Ovary (tissue), 10 donors: ENCODE measurements at places on chromosomes 6 and 20. TPM values are rescaled to one million over a fixed set of nuclear protein-coding genes. Genes with fewer than 3 reads are reported as not detected.

DNA sequence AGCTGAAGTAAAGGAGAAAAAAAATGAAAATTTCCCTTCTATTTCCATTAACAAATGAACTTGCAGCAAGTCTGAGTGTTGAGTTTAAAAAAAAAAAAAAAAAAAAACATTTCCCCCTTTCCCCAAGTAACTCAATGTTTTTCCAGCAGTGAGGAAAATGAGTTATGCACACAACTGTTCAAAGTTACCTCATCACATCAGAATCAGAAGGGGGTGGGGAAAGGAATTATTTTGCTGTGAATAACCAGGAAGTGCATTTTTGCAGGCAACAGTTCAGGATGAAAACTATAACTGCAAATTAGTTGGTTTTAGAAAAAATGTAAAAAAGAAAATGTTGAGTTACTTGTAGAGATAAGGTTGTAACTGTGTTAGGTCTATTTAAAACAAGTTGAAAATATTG, 568.9 kb upstream of the CITED2 start:
- no peak for DNase-seq

- DNase-seq: no peak
These were observed 19.0 kb upstream of the AFDN start for GRCh38 chr6:167807756-167808155.

- no peak for DNase-seq
These were observed 80.5 kb downstream of the ISM1 start for GRCh38 chr20:13301596-13301995.

GRCh38 chr6:29005183-29005885, at the start of gene ZNF311:
ZNF311 (minus strand) TSS chr6:29005315; CDS start chr6:29003954, 1,361 bp downstream.
- peak; percentile 49 for DNase-seq

- DNase-seq: no peak
These were observed 144.4 kb upstream of the PDE10A start for GRCh38 chr6:165807249-165807960.

- no peak for DNase-seq
These were observed 671.2 kb upstream of the PTCHD4 start for GRCh38 chr6:48782225-48782624.

DNA sequence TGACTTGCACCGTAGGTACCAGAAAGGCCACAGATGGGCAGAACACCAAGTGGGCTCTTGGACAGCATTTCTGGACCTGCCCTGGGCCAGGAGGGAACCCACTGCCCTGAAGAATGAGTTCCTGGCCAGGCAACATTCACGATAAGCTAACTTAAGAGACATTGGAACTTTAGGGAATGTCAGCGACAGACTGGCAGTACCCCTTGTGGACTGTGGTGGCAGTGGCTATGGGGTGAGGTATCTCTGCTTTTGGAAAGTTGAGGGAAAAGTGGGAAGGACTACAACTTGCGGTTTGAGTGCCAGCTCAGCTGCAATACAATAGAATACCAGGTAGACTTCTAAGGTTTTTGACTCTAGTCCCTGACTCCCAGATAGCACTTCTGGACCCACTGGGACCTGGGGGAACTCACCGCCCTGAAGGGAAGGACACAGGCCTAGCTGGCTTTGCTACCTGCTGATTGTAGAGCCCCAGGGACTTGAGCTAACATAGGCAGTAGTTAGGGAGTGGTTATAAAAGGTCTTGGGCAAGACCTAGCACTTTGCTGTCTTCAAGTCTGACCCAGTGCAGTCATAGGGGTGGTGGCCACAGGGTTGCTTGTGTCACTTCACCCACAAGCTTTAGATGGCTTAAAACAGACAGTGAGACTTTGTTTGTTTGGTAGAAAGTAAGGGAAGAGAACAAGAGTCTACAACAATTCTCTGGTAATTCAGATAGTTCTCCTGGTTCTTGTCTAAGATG, 617.6 kb downstream of the COL12A1 start:
- no peak for DNase-seq

The GPSM3 gene
- 5.4 TPM for polyA plus RNA-seq

DNA sequence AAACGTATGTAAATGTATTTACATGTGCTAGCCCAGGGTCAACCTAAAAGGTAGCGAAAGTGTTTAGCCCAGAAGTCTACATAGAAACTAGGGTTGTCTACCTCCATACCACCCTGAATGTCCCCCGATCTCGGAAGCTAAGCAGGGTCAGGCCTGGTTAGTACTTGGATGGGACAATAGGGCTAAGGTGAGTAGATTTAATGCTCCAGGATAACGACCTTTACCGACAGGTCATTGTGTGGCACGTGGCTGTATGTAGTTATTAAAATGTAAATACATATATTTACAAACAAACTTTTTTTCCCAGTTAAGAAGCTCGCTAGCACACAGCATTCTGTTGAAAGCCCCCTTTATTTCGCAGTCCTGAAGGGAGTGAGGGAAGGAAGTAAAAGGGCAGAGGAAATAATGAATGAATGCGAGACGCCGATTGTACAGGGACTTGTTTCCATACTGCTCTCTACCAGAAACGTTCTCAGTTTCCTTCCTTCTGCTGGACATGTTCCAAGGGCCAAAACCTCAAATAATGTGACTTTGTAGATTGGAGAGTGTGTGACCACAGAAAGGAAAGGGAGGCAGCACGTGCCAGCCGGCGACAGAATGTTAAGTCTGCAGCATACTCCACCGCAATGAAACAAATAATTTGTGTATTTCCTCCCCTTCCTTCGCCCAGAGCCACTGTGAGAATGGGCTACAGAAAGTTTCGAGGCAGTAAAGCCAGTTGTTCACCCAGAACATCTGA, 612 bp downstream of the ADAT2 start:
- no peak for DNase-seq

- no peak for DNase-seq
These were observed 541.7 kb upstream of the BTBD3 start for GRCh38 chr20:11375966-11376365.

GRCh38 chr6:143205131-143205535, 144.4 kb downstream of the AIG1 start:
- no peak for DNase-seq

The MCCD1 gene
- not detected for polyA plus RNA-seq
